Stimulated activated CD4-positive, alpha-beta T cell treated with anti-CD3 and anti-CD28 coated beads, TNF-alpha, amount 100 ng/mL, for 24 hours (primary cell): ENCODE measurements at places on chromosomes 16 and 17.

DNA sequence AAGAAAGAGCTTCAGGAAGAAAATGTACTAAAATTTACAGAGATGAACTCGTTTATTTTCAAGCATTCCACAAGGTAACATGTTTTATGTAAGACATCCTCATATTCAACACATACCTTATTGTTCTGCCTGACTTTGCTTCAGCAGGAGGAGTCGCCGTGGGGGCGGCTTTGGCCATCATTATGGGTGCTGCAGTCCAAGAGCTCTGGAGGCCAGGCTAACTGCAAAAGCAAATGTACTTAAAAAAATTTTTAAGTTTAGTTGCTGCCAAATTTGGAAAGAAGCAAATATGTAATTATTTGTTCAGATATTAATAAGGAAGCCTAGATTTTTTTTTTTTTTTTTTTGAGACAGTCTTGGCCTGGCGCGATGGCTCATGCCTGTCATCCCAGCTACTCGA, 4.1 kb upstream of the SPG7 start:
- DNase-seq, result no peak

GRCh38 chr17:12995106-12995895, 22.5 kb downstream of the ELAC2 start:
- DNase-seq, result no peak

DNA sequence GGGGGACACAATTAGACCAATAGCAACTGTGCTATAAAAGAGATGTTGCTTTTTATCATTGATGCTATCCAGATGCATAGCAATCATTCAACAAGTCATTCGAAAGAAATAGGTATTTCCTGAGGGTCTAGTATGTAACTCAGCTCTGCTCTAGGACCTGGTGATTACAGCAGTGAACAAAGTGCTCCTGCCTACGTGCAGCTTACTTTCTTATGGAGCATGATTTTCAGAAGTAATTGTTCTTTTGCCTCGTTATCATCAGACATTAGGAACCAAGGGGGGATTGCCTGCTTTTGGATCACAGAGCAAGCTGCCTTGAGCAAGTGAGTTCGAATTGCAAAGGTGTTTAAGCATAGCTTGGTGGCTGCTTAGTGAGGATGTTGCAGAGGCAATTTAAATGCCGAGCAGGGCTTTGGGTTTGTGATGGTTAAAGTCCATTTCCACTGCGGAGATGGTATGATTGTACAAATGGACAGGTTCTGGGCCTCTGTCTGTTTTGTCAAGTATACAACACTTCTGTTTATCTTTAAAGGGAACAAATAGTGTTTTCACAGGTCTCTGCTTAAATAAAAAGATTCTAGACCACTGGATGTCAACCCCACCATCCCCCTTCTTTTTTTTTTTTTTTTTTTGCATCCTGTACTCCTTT, 41.5 kb downstream of the WWOX start:
- no peak for DNase-seq

- no peak for DNase-seq
Observed at GRCh38 chr16:58455750-58456149, 44.2 kb upstream of the NDRG4 start.

- DNase-seq, result no peak
Observed at GRCh38 chr17:14935139-14935841, 329.8 kb downstream of the PMP22 start.

- no peak for DNase-seq
Observed at GRCh38 chr16:17643935-17644334, 173.2 kb upstream of the XYLT1 start.
